ENCODE measurements at places on chromosomes 7 and 10. TPM values are rescaled to one million over a fixed set of nuclear protein-coding genes. Genes with fewer than 3 reads are reported as not detected.

SLC18A3 gene
- total RNA-seq, result 0.31 TPM

ZNF503 gene
- 12.6 TPM for total RNA-seq

TAC1 gene
- total RNA-seq, result 0.82 TPM

TUBAL3 gene
- total RNA-seq, result 0.31 TPM

GRCh38 chr7:143295870-143296269, 7.7 kb downstream of the CASP2 start:
- DNase-seq, result no peak

DNA sequence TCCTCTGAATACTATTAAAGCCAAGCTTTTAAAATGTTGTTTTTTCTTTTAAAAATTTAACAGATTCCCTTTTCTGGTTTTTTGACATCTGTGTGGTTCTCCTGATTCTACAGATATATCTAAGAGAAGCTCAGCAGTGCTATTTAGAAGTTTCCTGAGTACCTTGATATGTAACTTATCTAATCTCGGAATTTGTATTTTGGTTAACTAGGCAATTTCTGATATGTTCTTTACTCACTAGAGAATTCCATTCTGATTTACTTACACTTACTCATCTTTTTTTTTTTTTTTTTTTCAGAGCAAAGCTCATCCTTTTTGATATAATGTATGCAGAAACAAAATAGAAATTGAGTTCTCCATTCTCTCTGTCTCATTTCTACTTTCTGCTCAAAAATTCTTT, 63.8 kb downstream of the PALS2 start:
- no peak for DNase-seq

DNA sequence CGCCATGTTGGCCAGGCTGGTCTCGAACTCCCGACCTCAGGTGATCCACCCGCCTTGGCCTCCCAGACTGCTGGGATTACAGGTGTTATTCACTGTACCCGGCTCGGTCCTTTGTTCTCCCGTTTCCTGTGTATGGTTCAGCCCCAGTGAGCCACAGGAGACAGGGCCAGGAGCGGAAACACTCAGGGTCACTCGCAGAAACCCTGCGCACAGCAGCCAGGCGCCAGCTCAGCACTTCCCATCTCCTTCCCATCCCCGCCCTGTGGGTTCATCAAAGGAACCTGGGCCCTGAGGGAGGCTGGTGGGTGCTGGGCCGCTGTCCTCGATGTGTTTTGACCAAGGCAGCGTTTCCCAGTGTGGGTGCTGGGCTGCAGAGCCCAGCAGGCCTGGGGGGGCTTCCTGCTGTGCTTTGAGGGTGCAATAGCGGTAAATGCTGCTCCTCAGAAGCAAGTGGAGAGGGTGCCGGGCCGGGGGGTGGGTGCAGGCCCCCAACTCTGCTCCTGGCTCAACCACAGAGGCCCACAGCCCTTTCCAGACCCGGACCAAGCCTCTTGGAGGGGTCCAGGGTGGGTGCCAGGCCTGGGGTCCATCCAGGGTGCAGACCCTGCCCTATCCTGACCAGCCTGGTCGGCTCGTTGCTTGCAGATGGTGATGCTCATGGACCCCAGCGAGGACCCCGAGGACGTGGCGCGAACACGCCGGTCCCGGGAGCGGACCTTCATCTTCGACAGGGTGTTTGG, 15.3 kb upstream of the CHST12 start:
- no peak for DNase-seq

DNA sequence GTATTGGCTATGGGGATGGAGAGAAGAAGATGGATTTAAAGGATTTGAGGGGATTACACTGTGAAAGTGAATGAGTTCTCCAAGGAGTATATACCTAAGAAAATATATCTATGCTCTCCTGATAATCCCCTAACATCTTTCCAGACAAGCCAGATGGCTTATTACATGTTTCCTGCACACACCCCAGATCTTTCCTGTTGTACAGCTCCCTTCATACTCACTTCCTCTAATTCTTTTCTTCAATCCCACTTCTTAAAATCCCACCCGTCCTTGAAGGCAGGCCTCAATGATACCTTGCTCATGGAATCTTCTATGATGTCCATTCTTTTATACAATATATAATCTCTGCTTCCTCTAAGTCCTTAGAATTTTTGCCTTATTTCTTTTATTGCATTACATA, 317.2 kb upstream of the DGKB start:
- no peak for DNase-seq
